NCI-H510A treated with DMSO at 0.1 percent for 48 hours (cell line): ENCODE measurements at places on chromosomes 12 and 14.

- no peak for DNase-seq
These were observed 92.5 kb upstream of the MED13L start for GRCh38 chr12:116370004-116370404.

GRCh38 chr12:114555451-114555850 is 128.5 kb downstream of the TBX3 start:
- DNase-seq, result peak; percentile 6

DNA sequence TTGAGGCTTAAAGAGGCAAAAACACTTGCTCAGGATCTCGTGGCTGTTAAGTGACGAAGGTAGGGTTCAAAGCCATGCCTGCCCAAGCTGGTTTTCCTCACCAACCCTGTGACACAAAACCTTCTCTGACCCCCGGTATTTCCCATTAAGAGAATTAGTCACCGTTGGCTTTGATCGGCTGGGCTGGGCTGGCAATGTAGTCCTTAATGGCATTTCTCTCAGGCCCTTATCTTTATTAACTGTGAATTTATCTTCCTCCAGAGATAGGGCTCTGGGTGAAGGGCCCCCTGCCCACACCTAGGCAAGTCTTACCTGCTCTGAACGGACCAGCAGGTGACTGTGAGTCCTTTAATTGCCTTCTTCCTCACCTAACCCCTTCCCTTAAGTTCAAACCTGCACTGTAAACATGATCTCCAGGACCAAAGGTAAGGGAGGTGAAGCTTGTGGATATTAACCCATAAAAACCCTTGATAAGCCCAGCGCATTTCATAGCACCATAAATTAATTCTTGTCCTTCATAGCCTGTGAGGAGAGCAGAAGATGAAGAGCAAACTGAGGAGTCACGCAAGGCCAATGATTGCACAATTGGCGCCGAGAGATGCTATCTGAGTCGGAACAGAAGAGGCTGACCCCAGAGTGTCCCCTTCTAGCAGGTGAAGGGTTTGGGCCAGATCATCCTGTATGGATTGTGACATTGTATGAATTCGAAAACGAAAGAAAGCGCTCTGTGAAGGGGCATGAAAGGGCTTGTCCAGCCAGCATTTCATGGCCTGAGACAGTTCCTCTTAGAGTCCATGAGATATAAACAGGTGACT is 790.8 kb upstream of the TBX3 start:
- DNase-seq, result no peak

- no peak for DNase-seq
These were observed 161.7 kb downstream of the ALX1 start for GRCh38 chr12:85441741-85442140.

DNA sequence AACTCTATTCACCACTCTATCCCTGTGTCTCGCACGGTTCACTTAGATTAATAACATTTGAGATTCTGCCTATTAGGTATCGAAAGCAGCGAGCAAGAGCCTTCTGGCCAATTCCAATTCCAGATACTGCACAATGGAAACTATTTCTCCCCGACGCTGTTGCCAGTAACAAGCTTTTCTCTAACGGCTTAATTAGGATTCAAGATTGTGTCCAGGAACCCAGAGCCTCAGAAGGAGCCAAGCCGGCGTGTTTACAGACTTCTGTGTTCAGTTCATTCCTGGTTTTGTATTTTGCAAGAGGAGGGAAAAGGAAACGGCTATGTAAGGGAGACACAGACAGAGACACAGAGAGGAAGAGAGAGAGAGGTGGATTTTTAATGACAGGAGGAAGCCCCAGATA is 185.6 kb downstream of the DICER1 start:
- DNase-seq, result no peak

GRCh38 chr14:31164115-31164514 is 43.5 kb downstream of the HECTD1 start:
- no peak for DNase-seq

GRCh38 chr12:57389033-57389432 is 41.8 kb downstream of the R3HDM2 start:
- no peak for DNase-seq

DNA sequence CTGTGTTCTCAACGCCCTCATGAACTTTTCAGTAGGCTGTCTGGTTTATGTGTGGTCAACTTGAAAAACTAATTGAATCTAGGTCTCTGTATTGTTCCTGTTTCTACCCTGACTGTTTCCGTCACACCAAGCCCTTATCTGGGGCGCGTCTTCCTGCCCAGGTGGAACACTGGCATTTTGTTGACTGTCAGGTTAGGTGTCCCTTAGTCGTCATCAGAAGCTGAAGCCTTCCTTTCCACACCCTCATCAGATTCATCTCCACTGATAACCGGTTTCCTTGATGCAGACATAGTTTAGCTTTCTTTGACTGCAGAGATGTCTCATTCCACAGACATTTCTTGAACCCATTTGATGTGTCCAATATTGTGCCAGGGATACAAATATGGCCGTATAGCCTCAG is 96.5 kb downstream of the DUSP16 start:
- DNase-seq, result no peak

DNA sequence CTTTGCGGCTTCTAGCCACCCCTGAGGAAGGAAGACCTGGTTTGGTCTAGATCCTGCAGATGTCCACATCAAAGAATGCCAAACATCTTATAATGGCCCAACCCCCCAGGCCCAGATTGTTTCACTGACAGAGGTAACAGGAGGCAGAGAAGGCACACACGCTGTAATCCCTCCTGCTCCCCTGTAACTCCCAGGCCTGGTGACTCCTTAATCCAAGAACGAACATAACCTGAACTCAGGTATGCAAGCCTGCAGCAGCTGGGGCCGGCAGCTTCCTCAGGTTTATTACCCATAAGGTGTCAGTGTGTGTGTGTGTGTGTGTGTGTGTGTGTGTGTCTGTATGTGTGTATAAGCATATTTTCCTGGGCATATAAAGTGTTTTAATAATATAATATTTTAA is 52.7 kb downstream of the ERH start:
- no peak for DNase-seq

DNA sequence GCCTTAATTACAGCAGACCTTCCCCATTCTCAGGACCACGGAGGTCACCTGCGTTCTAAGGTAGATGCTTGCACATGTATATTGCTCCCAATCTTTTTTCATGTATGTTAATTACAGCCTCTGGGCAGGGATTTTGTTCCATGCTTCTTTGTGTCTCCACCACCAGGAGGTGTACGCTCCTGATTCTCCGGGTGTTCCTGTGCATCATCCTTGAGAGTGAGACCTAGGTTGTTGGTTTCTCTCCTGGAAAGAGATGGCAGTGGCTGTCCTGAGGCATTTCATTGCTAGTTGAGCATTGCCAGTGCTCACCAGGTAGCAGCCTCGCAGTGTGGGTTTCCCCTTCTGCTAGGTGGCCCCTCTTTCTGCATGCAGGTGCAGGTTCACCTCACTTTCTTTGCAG is 52.8 kb downstream of the KCNK13 start:
- DNase-seq, result no peak

- no peak for DNase-seq
These were observed 36.7 kb upstream of the IL22 start for GRCh38 chr12:68290126-68290525.

GRCh38 chr12:5459051-5459782 is 27.3 kb downstream of the NTF3 start:
- DNase-seq, result no peak

DNA sequence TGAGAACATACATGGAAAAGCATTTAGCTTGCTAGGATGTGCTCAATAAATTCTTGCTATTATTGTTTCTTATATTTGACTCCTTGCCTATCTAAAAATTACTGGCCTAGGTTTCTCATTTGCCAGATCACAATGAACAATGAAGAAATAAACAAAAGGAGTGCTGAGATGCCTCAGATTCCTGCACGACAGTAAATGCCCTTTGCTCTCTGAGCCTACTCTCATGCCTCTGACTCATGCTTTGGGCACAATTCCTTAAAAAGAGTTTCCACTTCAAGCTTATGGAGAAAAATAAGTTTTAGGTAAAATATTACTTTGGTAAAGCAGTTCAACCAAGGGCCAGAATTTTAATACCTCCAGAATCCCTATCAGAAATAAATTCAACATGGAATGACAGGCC is 30.9 kb downstream of the GRIN2B start:
- no peak for DNase-seq

DNA sequence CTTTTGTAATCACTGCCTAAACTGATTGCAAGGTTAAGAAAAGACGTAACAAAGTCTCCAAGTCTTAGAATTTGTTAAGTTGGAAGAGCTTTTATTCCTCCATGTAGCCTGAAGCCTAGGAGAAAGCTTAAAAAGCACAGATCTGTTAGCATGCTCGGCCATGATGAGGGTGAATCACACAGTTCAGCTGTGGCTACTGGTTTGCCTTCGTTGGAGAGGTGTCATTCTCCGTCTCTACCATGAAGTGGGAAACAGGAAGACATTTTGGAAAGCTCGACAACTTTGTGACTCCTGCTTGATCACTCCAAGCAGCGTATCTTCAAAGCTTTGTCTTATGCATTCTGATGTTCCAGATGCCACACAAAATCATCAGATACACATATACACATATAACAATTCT is 27.1 kb downstream of the DCP1B start:
- DNase-seq, result no peak

- DNase-seq, result no peak
These were observed 422.6 kb downstream of the MDGA2 start for GRCh38 chr14:47252802-47253201.

DNA sequence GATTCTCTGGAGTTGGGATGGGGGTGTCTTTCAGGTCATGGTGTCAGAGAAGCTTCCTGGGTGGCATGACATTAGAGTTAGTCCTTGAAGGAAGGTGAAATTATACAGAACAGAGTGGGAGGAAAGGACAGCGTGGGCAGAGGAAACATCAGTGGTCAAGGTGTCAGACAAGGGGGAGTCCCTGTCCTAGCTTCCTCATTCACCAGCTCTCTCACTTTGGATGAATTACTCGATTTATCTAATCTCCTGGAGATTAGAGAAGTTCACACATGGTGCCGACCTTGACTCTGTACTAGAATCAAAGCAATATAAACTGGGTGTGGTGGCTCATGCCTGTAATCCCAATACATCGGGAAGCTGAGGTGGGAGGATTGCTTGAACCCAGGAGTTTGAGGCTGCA is 492.9 kb downstream of the VRK1 start:
- no peak for DNase-seq

- no peak for DNase-seq
These were observed 187.1 kb downstream of the KICS2 start for GRCh38 chr12:64034901-64035576.

DNA sequence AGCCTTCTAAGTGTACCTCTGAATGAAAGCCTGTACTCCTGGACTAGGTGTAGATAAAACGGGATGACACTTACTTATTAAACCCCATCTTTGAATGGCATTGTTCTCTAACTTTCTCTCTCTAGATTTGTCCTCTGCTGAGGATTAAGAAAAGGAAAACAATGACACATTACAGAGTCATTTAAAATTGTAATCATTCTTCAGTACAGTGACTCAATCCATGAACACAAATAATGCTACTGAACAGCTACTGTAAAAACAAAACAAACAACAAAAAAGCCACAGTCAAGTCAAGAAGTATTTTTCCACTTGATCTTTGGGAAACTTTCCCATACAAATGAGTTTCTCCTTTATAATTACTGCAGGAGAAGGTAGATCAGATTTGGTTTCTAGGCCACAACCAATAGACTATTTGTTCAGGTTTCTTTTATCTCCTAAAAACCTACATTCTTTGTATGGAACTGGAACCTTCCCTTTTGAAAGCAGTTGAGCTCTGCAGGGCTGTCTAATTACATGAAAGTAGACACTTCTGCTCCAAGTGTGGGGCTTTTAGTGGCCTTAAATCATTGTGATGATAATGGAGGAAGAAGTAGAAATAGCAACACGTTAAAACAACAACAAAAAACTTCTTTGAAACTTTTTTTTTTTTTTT is 219.1 kb downstream of the ESR2 start:
- DNase-seq, result no peak

GRCh38 chr14:74404435-74404834 is 21.6 kb downstream of the SYNDIG1L start:
- no peak for DNase-seq

GRCh38 chr12:123767613-123768012 is 5.5 kb downstream of the DNAH10 start:
- DNase-seq, result no peak

GRCh38 chr12:89389755-89390661 is 37.7 kb upstream of the DUSP6 start:
- no peak for DNase-seq

- DNase-seq, result peak; percentile 20
These were observed 490 bp downstream of the RILPL1 start for GRCh38 chr12:123532808-123533649.

GRCh38 chr12:61365001-61365400 is 895.2 kb upstream of the USP15 start:
- no peak for DNase-seq

- no peak for DNase-seq
These were observed 30.7 kb upstream of the GARIN2 start for GRCh38 chr14:67158566-67158965.
